ENCODE measurements at places on chromosomes 2 and 18. TPM values are rescaled to one million over a fixed set of nuclear protein-coding genes. Genes with fewer than 3 reads are reported as not detected.

Gene HDLBP
- total RNA-seq: 243 TPM

Gene FHOD3
- total RNA-seq: 50.5 TPM

Gene DPP4
- 0.46 TPM for total RNA-seq

Gene KLHL29
- 16.1 TPM for total RNA-seq

Gene KLHL41
- 3.9 TPM for total RNA-seq

Gene CSRNP3
- 255 TPM for total RNA-seq

Gene MAP3K2
- total RNA-seq: 57.4 TPM

Gene TEX44
- total RNA-seq: not detected

Gene HOXD11
- not detected for total RNA-seq

Gene ADRA2B
- 0.46 TPM for total RNA-seq

Gene PAX3
- total RNA-seq: 0.69 TPM

Gene SDC1
- 17.1 TPM for total RNA-seq

Gene APLF
- 17.8 TPM for total RNA-seq

Gene SIX3
- 7.4 TPM for total RNA-seq

Gene SLC11A1
- total RNA-seq: 3.5 TPM

Gene LHCGR
- total RNA-seq: 0.23 TPM

Gene LYPD1
- total RNA-seq: 77.0 TPM

Gene CPO
- not detected for total RNA-seq

Gene ACTG2
- 0.23 TPM for total RNA-seq

Gene SP110
- 3.9 TPM for total RNA-seq

Gene OTOF
- total RNA-seq: 4.6 TPM

Gene TGFA
- 18.2 TPM for total RNA-seq

Gene MEP1B
- 0.23 TPM for total RNA-seq

Gene GAD1
- 163 TPM for total RNA-seq

Gene ARHGAP15
- total RNA-seq: 3.2 TPM

Gene HOXD3
- not detected for total RNA-seq

Gene PAIP2B
- total RNA-seq: 20.3 TPM

Gene OSR1
- total RNA-seq: 2.5 TPM

Gene NPAS2
- total RNA-seq: 10.6 TPM

Gene LOXHD1
- 0.23 TPM for total RNA-seq

Gene MAB21L4
- not detected for total RNA-seq

Gene SLC9A4
- 0.69 TPM for total RNA-seq
